GM23248 (cell line): ENCODE measurements at places on chromosomes 3 and 15.

DNA sequence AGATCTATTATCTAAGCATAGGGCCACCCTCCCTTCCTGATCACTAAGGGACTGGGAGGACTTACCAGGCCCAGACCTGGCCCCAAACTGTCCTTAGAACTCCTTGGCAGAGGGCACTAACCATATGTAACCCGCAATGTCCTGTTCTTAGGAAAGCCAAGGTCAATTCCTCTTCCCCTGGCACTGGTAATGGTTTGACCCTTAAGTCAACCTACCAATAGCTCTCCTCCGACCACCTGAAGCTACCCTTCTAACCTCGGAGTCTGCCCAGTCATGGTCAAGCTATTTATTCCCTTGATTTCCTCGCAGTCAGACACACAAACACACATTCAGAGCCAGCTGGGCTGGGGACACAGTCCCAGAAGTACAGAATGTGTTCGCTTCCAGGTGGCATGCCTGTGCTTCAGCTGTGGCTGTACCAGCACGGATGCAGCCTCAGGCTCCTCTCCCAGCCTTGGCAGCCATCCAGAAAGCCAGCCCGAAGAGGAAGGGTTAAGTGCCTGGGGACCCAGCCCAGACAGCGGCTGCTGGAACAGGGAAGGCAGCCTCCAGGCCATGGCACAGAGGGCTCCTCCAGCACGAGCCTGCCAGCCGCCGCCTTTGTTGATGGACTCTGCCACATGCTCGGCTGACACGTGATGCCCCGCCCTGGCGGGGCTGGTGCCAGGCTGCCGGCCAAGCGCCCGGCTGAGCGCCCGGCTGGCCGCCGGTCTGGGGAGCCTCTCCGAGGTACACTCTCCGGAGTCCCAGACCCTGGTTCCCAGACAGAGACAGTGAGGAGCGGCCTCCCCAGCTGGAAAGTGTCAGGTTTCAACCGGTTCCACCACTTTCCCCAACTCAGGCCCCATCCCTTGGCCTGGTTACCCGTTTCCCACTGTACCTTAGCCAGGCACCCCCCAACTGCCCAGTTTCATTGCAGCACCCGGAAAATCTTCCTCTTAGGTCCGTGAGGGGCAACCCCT is 5.5 kb downstream of the BMF start:
- peak; percentile 88 for DNase-seq

- no peak for DNase-seq
Measured at GRCh38 chr15:31473385-31474058, 146.9 kb downstream of the KLF13 start.

- DNase-seq = no peak
Measured at GRCh38 chr3:25610167-25610566, 54.5 kb downstream of the TOP2B start.

DNA sequence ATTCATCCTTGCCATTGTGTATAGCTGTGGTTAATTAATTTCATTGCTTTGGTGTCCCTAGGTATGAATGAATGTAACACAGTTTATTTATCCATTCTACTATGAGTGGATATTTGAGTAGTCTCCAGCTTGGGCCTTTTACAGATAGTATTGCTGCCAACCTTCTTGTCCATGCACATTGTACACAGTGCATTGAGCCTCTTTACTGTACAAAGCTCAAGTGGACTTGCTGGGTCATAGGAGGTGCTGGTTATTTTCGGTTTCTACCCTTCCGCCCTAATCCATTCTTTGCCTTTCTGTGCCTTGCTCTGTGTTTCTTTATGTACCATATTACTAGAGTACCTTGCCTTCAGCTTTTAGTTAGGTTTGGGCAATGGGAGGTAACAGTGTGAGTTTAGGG is 60.7 kb downstream of the DUT start:
- no peak for DNase-seq

DNA sequence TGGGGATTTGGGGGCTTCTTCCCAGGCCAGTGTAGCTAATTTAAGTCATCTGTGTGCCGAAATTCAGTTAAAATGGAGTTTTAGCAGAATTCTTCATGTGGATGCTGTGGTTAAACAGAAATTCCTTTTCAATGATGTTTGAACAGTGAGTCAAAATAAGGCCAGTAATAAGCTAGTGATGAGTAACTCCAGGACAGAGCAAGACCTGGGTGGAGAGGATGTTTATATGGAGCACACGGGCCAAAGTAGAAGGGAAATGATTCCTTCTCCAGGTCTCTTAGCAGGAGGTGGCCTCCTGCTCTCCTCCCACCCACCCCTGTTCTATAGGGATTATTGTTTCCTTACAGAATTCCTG is 31.9 kb upstream of the UACA start:
- peak; percentile 95 for DNase-seq

DNA sequence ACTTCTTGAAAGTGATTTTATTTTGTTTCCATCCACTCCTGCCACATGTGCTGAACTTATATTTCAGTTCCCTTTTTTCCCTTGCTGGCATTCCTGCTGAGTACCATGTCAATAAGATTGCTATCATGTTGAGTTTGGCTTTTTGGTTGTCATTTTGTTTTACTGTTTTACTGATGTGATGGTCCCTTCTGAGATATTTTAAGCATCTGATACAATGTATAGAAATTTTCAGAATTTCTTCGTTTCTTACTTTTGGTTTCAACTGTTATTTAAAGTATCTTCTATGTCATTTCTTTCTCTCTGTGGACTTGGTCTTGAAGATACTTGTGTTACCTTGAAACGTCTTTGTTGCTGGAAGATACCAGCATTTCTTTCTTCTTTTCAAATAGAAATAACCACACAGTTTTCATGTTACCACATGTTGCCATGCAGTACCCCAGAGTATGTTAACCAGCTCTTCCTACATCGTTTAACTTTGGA is 14.1 kb downstream of the SIDT1 start:
- DNase-seq = no peak

DNA sequence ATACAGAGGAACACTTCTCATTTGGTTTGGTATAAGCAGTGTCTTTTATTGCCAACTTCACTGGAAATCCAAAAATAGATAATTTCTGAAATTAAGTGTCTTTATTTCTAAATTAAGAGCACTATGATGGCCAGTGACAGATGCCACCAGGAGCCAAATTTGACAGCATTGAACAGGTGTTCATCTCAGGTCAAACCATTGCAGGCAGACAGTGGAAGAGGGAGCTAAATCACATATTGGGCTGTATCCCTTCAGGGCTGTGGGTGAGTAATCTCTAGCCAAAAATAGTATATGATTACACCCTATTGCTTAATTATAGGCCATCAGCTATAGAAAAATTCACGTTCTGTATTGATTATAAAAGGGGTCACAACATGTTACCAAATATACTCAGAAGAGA is 457.7 kb downstream of the NAALADL2 start:
- DNase-seq = no peak

- DNase-seq = no peak
Measured at GRCh38 chr15:99399061-99399460, 147.8 kb downstream of the LRRC28 start.

GRCh38 chr15:90053685-90054466 is 48.4 kb downstream of the IDH2 start:
- DNase-seq = no peak

DNA sequence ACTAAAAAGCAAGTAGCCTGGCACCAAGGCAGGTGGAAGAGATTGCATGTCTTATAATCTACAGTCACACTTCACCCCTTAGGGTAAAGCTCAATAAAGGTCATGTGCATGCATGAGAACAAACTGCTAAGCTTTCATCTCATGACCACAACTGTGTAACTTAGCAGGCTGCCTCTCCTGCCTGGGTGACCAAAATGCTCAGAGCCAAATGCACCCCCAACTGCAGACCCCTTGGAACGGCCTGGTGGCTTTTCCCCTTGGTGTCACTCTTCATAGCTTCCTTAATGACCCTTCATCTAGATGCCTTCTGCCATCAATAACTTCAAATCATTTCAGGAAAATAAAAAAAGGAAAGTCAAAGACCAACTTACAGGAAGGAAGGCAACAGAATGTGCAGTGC is 88.1 kb downstream of the ADAMTS17 start:
- no peak for DNase-seq

- DNase-seq = no peak
Measured at GRCh38 chr3:54533856-54534255, 394.0 kb downstream of the LRTM1 start.

GRCh38 chr3:4848176-4848825 is 130.9 kb upstream of the BHLHE40 start:
- no peak for DNase-seq

DNA sequence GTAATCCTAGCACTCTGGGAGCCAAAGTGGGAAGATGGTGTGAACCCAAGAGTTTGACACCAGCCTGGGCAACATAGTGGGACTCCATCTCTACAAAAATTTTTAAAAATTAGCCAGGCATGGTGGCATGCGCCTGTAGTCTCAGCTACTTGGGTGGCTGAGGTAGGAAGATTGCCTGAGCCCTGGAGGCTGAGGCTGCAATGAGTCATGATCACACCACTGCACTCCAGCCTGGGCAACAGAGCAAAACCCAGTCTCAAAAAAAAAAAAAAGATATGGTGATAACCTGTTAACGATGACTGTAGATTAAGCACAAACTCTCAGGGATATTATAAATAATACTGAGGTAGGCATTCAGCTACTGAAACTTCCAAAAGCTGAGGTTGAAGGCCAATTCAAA is 107.5 kb downstream of the SLC49A4 start:
- no peak for DNase-seq

DNA sequence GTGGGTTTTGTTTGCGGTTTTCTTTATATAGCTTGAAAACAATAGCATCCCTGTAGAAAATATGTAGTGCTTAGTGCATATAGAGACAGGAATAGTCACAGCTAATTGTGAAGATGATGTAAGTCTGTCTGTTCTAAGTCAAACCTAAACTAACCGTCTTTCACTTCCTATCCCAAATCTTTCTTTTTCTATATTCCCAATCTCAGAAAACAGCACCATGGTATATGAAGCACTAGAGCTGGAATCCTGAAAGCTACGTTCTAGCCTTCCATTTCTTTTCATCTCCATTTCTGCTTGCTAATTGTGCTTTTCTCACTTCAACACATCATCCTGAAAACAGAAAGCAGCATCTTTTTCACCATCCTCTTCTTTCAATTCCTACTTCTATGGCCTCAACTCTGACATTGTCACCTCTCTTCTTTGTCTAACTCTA is 1235.5 kb downstream of the ROBO2 start:
- DNase-seq = no peak

DNA sequence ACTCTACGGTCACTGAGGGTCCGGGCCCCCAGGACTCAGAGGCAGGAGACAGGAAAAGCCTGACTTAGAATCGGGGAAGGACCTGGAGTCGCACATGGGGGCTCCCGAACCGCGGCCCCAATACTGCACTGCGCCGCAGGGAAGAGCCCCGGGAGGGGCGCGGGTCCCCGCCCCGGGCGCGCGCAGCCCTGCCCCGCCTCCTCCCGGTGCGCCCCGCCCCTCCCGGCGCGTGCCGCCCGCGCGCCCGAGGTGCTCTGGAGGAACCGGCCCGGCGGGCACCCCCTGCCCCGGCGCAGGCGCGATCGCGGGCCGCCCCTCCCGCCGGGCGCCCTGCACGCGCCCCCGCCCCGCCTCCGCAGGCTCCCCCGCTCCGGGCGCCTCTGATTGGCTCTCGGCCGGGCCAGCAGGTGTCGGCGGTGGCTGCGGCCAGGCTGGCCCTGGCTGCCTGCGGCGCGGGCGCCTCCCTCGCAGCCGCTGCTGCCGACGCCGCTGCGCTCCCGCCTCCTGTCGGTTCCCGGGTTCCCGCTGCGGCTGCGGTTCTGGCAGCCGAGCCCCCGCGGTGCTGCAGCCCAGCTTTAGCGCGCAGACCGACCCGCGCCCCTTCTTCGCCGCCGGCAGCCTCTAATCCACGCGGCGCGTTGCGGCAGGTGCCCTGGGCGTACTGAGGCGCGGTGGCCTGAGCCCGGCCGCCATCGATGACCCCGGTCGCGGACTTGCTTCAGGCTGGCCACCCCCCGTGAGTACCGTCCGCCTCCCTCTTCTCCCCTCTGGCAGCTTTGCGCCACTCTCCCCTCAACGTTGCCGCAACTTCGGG is at the start of gene MYRIP:
Gene MYRIP, plus strand, starts transcription at position 429 of the 814 bp plus-strand sequence. CDS start 91,208 bp downstream, outside the sequence.
- DNase-seq = peak; percentile 41

DNA sequence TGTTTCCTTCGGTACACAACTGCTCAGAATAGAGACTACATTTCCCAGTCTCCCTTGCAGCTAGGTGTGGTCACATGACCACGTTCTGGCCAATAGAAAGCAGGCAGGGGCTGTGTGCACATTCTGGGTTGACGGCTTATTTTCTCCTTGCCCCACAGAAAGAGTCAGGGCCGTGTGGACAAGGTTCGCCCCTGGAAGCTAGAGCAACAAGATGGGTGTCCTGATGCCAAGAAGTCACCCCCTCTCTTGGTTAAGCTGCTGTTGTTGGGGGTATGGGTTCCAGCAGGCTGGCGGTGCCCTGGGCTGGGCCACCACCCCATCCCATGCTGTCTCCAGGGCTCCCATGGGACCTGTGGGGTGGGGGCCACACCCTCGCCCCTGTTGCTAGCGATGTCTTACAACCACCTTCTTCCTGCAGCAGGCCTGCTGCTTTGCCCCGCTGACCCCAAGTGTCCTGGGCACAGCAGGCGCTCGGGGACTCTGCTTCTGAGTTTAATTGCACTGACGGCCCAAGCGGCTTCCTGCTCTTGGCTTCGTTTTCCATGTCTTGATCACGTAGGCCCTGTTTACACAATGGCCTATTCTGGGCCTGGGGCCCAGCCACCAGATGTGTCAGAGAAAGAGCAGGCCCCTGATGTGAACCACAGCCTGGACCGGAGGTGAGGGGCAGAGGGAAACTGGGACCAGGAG is 24.9 kb downstream of the ABTB1 start:
- DNase-seq = peak; percentile 87

DNA sequence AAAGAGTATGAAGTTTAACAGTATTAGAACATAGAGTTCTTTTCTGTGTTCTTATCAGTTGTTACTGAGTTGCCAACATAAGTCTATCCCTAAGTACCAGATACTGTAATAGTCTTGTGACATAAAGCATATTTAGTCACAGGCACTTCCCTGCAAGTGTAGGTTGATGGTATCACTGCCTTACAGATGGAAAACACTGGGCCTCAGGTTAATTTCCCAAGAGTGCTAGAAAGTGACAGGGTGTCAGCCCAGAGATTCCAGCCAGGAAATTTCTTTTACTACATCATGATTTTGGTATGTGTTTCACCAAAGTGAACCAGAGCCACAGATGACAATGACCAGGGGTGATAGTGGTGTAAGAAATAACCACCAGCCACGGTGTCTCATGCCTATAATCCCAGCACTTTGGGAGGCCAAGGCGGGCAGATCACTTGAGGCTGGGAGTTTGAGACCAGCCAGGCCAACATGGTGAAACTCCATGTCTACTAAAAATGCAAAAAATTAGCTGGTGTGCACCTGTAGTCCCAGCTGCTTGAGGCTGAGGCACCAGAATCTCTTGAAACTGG is 3.2 kb downstream of the EIF1B start:
- peak; percentile 58 for DNase-seq

- no peak for DNase-seq
Measured at GRCh38 chr15:91040856-91041255, 18.5 kb upstream of the VPS33B start.
